Lung (tissue), 17 donors: ENCODE measurements at places on chromosomes 6 and 20. TPM values are rescaled to one million over a fixed set of nuclear protein-coding genes. Genes with fewer than 3 reads are reported as not detected.

Gene AVP
- not detected for total RNA-seq

Gene GPSM3
- 8.1 TPM for total RNA-seq

Gene RNF114
- total RNA-seq = 63.0 TPM

Gene GSTA3
- total RNA-seq = 3.0 TPM

Gene ADAT2
- total RNA-seq = 7.1 TPM

Gene METTL24
- total RNA-seq = 2.0 TPM

DNA sequence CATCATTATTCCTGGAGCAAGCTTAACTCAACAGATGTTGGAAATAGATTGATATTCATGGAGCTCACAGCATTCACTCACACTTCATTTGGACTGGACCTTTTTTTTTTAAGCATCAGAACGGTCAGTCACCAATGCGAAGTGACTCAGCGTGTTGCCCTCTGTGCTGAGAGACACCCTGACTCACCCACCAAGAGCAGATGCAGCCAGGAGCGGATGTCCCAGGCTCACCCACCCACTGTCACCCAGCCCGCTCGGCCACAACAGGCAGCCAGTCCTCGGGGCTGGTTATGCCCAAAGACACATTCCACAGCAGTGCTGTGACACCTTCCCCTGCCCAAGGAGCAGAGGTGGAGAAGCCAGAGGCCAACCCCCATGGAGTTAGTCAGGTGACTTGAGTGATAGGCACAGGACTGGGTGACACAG, 15.7 kb downstream of the RNASET2 start:
- DNase-seq = no peak
- H3K4me3 ChIP-seq = no peak overlapping the region
- H3K36me3 ChIP-seq = no peaks in the 10 kb centered on the region
- H3K27ac ChIP-seq = no peak overlapping the region
- H3K4me1 ChIP-seq = no peaks in the 10 kb centered on the region

- peak; percentile 64 for DNase-seq
- peaks cover 20% of the 10 kb centered on the region for H3K4me1 ChIP-seq
- no peaks in the 10 kb centered on the region for H3K27me3 ChIP-seq
- H3K27ac ChIP-seq = no peak overlapping the region
- no peaks in the 10 kb centered on the region for H3K36me3 ChIP-seq
Observed at GRCh38 chr6:13457577-13457976, 29.8 kb downstream of the GFOD1 start.

DNA sequence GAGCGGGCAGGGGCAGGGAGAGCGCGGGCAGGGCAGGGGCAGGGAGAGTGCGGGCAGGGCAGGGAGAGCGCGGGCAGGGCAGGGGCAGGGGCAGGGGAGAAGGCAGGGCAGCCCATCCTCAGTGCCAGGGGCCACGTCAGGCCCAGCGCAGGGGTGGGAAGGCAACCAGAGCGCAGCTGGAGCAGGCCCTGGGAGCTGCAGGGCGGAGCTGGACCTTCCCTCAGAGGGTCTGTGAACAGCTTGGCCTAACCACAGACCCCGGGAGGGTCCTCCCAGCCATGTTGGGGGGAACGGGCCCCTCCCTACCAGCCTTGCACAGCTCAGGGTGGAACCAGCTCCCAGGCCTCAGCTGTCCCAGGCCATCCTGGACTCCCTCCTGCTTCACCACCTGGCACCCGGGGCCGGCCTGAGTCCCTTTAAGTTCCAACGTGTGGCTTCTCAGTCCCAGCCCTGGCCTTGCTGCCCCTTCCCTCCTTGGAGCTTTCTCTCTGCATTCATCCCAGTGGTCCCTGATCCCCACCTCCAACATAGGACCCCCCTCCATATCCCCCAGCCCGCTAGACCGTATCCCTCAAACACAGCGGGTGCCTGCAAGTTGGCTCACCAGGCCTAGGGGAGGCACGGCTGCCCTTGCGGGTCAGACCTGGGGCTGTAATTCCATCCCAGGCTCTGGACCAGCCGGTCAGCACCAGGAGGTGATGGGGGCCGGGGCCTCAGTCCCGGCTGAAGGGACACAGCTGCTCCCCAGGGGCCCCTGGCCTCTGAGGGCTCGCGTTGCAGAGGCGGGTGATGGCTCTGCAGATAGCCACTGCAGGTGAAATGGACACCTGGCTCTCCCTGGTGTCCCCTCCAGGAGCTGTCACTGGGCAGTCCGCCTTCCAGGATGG, 5.6 kb upstream of the ZBTB46 start:
- H3K4me3 ChIP-seq = no peak overlapping the region
- peak overlapping the region; percentile 12 for H3K27ac ChIP-seq
- no peaks in the 10 kb centered on the region for H3K36me3 ChIP-seq
- H3K4me1 ChIP-seq = no peaks in the 10 kb centered on the region
- H3K27me3 ChIP-seq = no peaks in the 10 kb centered on the region
- no peak for DNase-seq

DNA sequence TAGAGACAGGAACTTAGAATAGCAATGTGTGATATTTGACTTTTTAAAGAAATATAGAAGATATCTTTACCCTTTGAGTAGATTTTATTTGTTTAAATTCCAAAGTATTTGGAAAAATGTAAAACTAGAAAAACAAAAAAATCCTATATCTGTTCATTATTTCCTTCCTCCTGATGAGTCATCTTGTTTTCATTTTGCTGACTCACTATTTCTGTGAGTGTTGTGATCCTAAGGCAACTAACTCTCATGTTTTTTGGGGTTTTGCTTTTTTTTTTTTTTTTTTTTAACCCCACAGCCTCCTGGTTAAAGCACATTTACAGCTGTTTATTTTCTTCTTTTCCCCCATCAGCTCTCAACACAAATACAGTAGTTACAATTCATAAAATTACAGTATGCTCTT, 37.8 kb upstream of the THEMIS start:
- DNase-seq = no peak
- H3K4me1 ChIP-seq = no peaks in the 10 kb centered on the region
- no peak overlapping the region for H3K4me3 ChIP-seq
- H3K27ac ChIP-seq = no peak overlapping the region
- H3K27me3 ChIP-seq = no peaks in the 10 kb centered on the region
- no peaks in the 10 kb centered on the region for H3K36me3 ChIP-seq

DNA sequence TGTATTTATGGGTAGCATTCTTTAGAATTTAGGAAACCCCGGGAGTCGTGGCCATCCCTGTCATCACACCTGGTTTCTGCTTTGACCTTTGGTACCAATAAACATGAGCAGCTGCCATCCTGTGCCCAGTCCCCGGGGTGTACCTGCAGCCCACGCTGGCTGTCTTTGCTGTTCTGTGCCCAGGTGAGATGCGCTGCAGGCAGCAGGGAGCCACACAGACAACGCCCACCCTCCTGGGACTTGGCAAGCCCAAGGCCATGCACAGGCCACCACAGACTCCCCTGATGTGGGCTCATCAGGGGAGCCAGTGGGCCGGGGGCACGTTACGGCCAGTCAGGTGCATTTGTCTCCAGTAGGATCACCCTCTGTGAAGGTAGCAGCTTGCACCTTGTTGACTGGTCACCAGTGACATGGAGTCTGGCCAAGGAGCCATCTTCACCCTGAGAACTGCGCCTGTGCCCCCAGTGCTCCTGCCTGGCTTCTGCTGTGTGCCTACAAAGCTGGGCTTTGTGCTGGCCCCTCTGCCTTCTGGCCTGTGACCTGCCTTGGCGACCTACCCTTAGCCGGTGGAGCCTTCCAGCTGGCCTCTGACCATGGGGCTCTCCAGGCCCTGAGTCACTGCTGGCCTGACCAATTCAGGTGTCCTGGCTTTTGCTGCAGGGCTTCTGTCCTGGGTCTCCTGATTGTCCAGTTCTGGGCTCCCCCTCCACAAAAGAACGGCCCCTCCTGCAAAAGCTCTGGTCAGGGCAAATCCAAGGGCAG, 14.2 kb upstream of the UNC93A start:
- H3K4me3 ChIP-seq = no peak overlapping the region
- H3K4me1 ChIP-seq = peaks cover 4% of the 10 kb centered on the region
- no peak overlapping the region for H3K27ac ChIP-seq
- H3K27me3 ChIP-seq = no peaks in the 10 kb centered on the region
- no peak for DNase-seq

GRCh38 chr6:136103763-136104311, 146.3 kb downstream of the MTFR2 start:
- H3K27ac ChIP-seq = peak overlapping the region; percentile 77
- no peaks in the 10 kb centered on the region for H3K27me3 ChIP-seq
- peak; percentile 74 for DNase-seq
- no peak overlapping the region for H3K4me3 ChIP-seq

DNA sequence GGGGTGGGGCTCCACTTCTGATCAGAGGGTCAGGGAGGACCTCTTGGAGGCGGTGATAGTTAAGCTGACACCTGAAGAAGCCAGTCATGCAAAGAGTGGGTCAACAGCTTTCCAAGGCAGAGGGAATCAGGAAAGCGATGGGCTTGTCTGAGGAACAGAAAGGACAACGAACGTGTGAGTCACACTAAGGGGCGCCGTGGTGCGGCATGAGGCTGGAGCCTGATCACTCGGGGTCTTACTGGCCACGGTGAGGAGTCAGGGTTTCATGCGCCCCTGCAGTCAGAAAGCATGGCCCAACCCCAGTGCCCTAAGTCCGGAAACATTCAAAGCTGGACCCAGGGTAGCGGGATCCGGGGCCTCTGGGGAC, 50.6 kb upstream of the SLC32A1 start:
- H3K4me3 ChIP-seq = no peak overlapping the region
- peak; percentile 48 for DNase-seq
- H3K27ac ChIP-seq = no peak overlapping the region
- no peaks in the 10 kb centered on the region for H3K27me3 ChIP-seq
- no peaks in the 10 kb centered on the region for H3K36me3 ChIP-seq

DNA sequence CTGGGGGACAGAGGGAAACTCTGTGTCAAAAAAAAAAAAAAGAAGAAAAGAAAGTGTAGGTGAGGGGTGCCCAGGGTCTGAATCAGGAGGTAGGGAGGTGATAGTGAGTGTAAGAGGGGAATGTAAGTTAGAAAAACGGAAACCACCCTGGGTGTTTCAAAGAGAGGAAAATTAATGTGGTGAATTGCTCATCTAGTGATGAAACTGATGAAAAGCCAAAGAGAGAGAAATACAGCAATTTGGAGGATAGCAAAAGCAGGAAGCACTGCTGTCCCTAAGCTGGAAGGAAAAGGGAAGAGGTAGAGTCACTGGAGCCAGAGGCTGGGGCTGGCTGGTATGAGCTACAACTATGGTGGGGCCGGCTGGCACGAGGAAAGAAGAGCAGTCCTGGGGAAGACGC, 85.0 kb upstream of the CEP85L start:
- no peak for DNase-seq

DNA sequence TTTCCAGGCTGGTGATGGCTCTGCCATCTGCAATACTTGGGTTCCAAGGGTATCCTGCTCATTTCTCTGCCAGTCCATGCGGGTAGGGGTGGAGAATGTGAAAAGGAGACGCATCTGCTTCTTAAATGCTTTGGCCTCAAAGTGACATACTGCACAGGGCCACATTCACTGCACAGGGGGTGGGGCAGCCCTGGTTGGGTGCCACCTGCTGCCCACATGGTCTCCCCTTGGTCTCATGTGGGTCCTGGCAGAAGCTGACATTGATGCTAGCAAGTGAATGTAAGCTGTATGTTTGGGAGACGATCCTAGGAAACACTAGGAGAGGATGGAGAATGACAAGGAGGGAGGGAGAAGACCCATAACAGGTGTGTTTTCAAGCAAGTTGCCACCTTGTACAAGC, 140.9 kb downstream of the EDN3 start:
- no peak for DNase-seq
- H3K4me1 ChIP-seq = no peaks in the 10 kb centered on the region
- H3K36me3 ChIP-seq = no peaks in the 10 kb centered on the region

DNA sequence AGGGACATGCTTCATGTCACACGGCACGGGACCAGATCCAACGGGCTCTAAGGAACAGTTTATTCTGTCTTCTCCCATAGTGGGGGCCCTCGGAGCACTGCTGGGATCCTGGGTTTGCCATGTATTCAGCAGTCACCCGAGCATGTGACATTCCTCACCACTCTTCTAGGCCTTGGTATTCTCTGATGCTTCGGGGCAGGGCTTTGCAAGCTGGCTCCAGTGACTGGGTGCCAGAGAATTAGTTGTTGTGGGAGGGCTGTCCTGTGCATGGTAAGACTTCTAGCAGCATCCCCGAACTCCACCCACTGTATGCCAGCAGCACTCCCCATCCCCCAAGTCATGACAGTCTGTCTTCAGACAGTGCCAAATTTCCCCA, 5.4 kb downstream of the CCN5 start:
- H3K4me1 ChIP-seq = peaks cover 4% of the 10 kb centered on the region
- H3K27ac ChIP-seq = peak overlapping the region; percentile 24
- no peaks in the 10 kb centered on the region for H3K36me3 ChIP-seq
- H3K27me3 ChIP-seq = no peaks in the 10 kb centered on the region
- DNase-seq = no peak

DNA sequence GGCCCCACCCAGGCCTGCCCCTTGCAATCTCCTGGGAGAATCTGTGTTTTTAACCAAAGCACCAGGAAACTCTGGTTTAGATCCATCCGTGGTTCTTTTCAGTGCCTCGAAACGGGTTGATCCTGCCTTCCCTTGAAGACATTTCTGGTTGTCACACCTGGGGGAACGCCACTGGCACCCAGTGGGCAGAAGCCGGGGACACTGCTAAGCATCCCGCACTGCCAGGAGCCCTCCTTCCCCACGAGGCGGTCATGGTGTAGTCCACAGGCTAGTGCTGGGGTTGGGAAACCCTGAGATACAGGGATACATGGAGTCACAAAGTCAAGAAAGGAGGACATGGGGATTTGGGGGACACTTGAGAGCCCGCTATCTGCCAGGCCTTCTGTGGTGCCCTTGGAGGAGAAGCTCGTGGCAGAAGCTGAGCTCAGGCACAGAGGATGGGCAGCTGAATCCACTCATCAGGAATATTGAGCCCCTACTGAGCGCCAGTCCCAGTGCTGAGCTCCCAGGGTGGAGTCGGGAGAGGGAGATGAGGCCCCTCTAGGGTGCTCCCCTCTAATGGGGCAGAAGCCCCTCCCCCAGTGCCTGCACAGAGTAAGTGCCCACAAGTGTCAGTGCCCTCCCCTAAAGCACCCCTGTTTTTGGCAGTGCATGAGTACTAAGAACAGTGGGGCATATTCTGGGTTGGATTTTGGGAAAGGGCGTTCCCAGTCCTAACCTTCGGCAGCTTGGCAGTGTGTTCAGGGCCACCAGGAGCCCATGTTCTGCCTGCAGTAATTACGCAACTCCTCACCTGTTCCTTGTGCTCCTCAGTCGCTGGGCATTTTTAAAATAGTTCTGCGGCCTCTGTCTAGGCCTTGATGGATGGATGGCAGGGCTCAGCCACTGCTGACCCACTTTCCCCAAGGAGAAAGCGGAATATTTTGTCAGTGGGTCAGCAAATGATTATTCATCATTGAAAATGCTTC, 25.6 kb upstream of the PHACTR3 start:
- DNase-seq = no peak
- H3K27me3 ChIP-seq = peaks cover 9% of the 10 kb centered on the region
- H3K4me1 ChIP-seq = no peaks in the 10 kb centered on the region
- H3K4me3 ChIP-seq = no peak overlapping the region

- no peaks in the 10 kb centered on the region for H3K4me1 ChIP-seq
- DNase-seq = no peak
- H3K4me3 ChIP-seq = no peak overlapping the region
- H3K36me3 ChIP-seq = no peaks in the 10 kb centered on the region
- H3K27me3 ChIP-seq = no peaks in the 10 kb centered on the region
Observed at GRCh38 chr20:15842872-15843271, 730.4 kb downstream of the KIF16B start.

- peaks cover 59% of the 10 kb centered on the region for H3K36me3 ChIP-seq
- no peaks in the 10 kb centered on the region for H3K27me3 ChIP-seq
- no peak for DNase-seq
Observed at GRCh38 chr20:36808317-36809257, 35.0 kb upstream of the DSN1 start.

GRCh38 chr6:74507649-74508048, 698.2 kb downstream of the COL12A1 start:
- H3K27ac ChIP-seq = no peak overlapping the region
- no peaks in the 10 kb centered on the region for H3K4me1 ChIP-seq
- DNase-seq = no peak

GRCh38 chr6:88562353-88563276, 396.5 kb upstream of the CNR1 start:
- H3K4me1 ChIP-seq = peaks cover 3% of the 10 kb centered on the region
- no peaks in the 10 kb centered on the region for H3K27me3 ChIP-seq
- no peak for DNase-seq
- no peak overlapping the region for H3K27ac ChIP-seq
